Foreskin melanocyte (primary cell): ENCODE measurements at places on chromosomes 11 and 22.

GRCh38 chr11:60945295-60945667 is 6.7 kb downstream of the SLC15A3 start:
- DNase-seq: no peak

DNA sequence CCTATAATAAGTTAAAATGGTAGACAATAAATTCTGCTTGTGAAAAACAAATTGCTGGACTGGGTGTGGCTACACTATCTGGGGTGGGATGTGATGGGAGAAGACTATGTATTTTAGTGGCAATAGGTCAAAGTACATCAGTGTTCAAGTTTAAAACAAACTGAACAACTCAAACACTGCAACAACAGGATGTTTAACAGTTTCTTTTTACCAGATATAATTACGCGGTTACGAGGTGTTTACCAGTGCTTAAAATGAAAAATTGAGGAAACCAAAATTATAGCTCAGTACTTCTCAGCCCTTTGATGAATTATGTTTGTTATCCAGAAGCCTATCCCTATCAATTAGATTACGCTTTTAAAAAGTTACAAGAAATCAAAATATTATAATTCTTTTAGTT is 3.2 kb downstream of the PRDM10 start:
- DNase-seq: no peak

DNA sequence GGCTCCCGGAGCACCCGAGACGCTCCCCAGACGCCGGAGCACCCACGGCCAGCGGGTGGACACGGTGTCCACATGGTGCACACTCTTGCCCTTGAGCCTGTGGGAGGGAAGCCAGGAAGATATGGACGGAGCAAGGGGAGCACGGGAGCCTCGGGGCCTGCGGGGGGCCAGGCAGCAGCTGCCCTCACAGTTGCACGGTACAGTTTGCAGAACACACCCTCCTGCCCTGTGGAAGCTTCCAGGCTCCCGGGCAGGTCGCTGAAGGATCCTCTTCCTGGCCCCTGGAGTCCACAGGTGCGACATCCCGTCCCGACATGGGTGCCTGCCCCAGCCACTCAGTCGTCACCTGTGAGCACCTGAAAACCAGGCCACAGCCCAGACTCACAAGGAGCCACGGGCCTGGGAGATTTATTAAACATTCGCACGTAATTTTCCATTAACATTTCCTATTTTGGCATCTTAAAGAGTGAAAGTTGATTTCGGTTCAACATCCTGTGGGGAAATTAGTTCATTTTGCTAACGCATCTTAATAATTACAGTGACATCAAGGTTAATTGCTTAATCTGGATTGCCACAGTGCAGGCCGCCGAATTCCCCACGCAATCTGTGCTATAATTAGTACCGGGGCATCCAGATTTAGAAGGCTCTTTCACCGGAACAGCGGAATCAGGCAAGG is 253.3 kb downstream of the BRD1 start:
- no peak for DNase-seq

DNA sequence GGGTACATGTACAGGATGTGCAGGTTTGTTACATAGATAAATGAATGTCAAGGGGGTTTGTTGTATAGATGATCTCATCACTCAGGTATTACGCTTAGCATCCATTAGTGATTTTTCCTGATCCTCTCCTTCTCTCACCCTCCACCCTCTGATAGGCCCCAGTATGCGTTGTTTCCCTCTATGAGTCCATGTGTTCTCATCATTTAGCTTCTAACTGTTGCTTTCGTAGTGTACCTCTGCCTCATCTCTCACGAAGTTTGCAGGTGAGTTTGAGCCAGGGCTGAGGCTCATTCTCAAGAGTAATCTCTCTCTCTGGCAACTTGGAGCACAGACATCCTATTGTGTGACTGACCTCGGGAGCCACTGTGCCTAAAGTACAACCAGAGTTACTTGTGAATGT is 4.7 kb upstream of the HBE1 start:
- DNase-seq: no peak

GRCh38 chr22:23801238-23801821 is 14.6 kb downstream of the SMARCB1 start:
- DNase-seq: no peak

DNA sequence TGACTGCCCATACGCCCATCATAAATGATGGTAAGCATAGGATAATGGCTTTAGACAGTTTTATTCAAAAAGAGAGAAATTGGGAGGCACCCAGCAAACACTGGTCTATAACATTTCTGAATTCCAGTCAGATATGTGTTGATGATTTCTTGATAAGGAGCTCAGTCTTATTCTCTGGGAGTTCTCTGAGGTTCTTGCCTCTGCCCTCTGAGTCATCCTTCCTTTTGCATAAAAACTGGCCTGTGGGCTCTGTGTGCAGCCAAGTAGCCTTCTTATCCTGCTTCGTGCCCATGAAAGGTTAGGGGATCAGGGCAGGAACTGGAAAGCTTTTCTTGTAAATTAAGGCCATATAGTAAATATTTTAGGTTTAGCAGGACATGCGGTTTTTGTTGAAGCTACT is 48.9 kb downstream of the FAR1 start:
- DNase-seq: peak; percentile 79

GRCh38 chr22:38267086-38267485 is 5.7 kb downstream of the TMEM184B start:
- no peak for DNase-seq

DNA sequence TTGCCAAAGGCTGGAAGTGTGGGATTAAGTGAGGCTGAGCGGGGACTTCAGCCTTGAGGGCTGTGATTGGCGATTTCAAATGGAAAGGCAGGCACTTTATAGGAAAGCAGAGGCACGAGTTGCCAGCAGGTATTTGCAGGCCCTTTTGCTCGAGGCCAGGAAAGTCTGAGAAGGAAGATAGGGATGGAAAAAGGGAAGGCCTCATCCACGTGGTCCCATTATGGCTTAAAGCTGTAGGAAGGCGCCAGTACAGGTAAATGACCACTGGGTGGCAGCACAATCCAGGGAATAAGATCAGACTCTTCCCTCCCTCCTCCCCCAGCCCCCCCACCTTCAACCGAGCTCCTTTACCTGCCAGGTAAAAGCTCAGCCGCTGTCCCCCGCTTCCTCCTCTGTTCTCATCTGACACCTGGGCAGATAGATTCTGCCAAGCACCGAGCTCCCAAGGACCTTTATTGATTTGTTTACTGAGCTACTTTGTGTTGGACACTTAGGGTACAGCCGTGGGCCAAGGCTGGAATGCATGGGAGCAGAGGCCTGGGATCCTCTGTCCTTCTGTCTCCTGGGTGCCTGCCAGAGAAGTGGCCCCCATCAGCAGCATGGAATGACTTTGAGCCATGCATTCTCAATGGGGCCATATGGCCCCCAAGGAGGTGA is 7.5 kb downstream of the P2RX3 start:
- DNase-seq: peak; percentile 52

- no peak for DNase-seq
Observed at GRCh38 chr11:110027627-110028371, 65.4 kb upstream of the ZC3H12C start.

- no peak for DNase-seq
Observed at GRCh38 chr22:48393885-48394284, 1433.8 kb downstream of the BRD1 start.

GRCh38 chr11:90318651-90319050 is 95.8 kb upstream of the CHORDC1 start:
- DNase-seq: no peak

DNA sequence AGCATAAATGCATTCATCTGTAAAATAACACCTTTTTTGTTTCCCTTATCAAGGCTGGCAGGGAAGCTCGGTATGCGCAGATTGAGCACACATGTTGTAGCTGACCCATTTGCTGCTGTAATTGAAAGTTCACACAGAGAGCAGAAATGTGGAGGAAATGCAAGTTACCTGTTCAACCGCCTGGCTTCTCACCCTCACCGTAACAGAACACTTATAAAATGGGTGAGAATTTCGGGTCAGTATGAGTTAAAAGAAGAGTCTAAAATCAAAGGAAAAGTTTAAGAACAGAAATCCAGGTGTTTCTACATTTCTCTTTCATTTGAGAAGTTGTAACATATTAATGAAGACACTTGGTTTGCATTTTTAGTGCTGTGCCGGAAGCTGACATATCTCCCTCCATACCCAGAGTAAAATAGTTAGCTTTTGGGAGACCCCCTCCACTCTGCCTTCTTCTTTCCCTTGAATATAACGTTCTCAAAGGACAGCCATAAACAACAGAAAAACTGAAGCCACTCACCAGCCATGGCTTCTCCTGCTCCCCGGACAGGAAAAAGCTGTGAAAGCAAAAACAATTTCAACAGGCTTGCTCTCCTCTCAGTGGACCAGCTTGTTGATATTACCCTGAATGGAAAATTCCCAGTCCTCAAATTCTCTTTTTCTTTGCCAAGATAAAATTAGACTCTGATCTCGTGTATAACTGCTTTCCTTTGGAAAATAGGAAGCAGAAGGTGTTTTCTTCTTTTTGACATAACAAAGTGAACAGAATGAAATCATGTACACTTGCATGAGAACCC is at the start of gene CASP12:
CASP12 (minus strand) TSS at position 570 of the 794 bp plus-strand sequence.
- no peak for DNase-seq
